Activated T-helper 2 cell treated with anti-CD3 and anti-CD28 coated beads, Interferon-gamma antibody, Interleukin-2, Interleukin-4, amounts not matched to agents 10 μg/mL and 5 μg/mL and 100 μg/mL, durations not matched to agents 14 hours and 24 hours and 36 hours (primary cell): ENCODE measurements at places on chromosomes 6 and 20. TPM values are rescaled to one million over a fixed set of nuclear protein-coding genes. Genes with fewer than 3 reads are reported as not detected.

Gene TRIM31
- not detected in 2 replicates for total RNA-seq

DNA sequence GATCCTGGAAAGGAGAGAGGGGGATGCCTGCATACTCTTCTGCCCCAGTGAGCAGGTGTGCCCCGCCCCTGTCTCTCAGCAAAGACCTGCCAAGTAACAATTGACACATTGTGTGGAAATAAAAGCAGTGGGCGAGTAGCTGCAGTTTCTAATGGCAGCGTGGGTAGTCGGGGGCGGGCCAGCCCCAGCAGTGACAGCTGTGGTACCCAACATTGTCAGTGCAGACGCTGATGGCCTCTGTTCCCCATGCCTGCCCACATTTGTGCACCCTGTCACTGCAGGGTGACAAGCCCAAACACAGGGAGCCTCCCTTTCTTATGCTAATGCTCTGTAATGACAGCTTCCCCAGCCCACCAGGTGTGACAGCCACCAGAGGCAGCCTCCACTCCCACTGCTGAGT lies 491.7 kb downstream of the DHX35 start:
- no peak overlapping the region for H3K27ac ChIP-seq
- no peak overlapping the region for H3K4me3 ChIP-seq
- H3K27me3 ChIP-seq = no peaks in the 10 kb centered on the region
- no peak for DNase-seq
- H3K4me1 ChIP-seq = no peaks in the 10 kb centered on the region
- no peaks in the 10 kb centered on the region for H3K36me3 ChIP-seq

DNA sequence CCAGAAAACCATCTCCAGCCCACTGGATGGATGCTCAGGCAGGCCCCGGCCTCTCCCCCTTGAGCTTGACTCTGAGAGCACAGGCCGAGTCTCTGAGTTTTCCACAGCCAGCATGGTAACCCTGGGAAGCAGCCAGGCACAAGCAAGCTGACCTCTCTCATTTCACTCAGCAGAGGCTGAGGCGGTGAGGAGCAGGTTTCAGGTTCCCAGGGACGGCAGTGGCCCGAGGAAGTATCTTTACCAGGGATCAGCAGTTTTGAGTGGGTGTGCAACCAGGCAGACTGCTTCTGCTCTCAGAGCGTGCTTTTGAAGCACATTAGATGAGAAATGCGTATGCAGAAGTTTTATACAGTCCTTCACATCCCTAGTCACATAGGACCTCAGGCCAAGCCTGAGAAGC lies 12.6 kb downstream of the HCK start:
- peaks cover 9% of the 10 kb centered on the region for H3K27me3 ChIP-seq
- H3K36me3 ChIP-seq = no peaks in the 10 kb centered on the region
- DNase-seq = no peak
- peaks cover 16% of the 10 kb centered on the region for H3K4me1 ChIP-seq

- peaks cover 2% of the 10 kb centered on the region for H3K4me1 ChIP-seq
- no peak for DNase-seq
- no peak overlapping the region for H3K27ac ChIP-seq
These were observed 30.6 kb downstream of the ANKS1A start for GRCh38 chr6:34919651-34920050.

- no peak overlapping the region for H3K4me3 ChIP-seq
- no peak for DNase-seq
- no peak overlapping the region for H3K27ac ChIP-seq
- H3K36me3 ChIP-seq = peaks cover 23% of the 10 kb centered on the region
These were observed 2.6 kb downstream of the ARMC2 start for GRCh38 chr6:108850669-108851465.

Gene APCDD1L
- not detected in 2 replicates for total RNA-seq

Gene HRH3
- total RNA-seq = not detected in 2 replicates

- no peak for DNase-seq
- peaks cover 49% of the 10 kb centered on the region for H3K27me3 ChIP-seq
- peaks cover 5% of the 10 kb centered on the region for H3K4me1 ChIP-seq
- H3K4me3 ChIP-seq = no peak overlapping the region
- H3K36me3 ChIP-seq = no peaks in the 10 kb centered on the region
- no peak overlapping the region for H3K27ac ChIP-seq
These were observed 4.7 kb downstream of the CCN2 start for GRCh38 chr6:131946404-131946991.

GRCh38 chr20:50608750-50609104 lies 82.6 kb downstream of the RIPOR3 start:
- no peaks in the 10 kb centered on the region for H3K36me3 ChIP-seq
- H3K4me3 ChIP-seq = no peak overlapping the region
- H3K27me3 ChIP-seq = no peaks in the 10 kb centered on the region
- no peak for DNase-seq
- no peaks in the 10 kb centered on the region for H3K4me1 ChIP-seq

Gene PRKN
- 0.51 TPM in 1 of 2 replicates, not detected in the other for total RNA-seq

DNA sequence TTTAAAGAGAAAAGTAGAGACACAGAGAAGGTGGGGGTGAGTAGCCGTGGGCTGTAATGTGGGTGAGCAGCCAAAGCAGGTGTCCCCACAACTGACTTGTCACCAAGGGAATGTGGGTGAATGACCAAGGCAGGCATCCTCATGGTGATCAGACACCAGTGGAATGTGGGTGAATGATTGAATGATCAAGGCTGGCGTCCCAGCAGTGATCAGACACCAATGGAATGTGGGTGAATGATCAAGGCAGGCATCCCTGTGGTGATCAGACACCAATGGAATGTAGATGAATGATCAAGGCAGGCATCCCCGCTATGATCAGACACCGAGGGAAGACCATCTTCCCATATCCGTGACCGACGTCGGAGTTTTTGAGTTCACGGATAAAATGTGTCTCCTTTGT lies 49.8 kb upstream of the OR14J1 start:
- no peak overlapping the region for H3K27ac ChIP-seq
- H3K27me3 ChIP-seq = no peaks in the 10 kb centered on the region
- H3K36me3 ChIP-seq = no peaks in the 10 kb centered on the region
- no peak overlapping the region for H3K4me3 ChIP-seq
- no peak for DNase-seq
- no peaks in the 10 kb centered on the region for H3K4me1 ChIP-seq

DNA sequence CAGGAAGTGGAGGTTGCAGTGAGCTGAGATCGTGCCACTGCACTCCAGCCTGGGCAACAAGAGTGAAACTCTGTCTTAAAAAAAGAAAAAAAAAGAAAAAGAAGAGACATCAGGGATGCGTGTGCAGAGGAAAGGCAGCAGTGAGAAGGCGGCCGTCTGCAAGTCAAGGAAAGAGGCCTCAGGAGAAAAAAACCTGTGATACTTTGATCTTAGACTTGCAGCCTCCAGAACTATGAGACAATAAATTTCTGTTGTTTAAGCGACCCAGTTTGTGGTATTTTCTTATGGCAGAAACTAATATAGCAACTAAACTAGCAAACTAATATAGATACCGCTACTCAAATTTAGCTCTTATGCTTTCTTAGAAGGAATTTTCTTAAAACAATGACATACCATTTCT lies 36.1 kb downstream of the FGD2 start:
- DNase-seq = no peak
- peaks cover 3% of the 10 kb centered on the region for H3K36me3 ChIP-seq
- H3K4me1 ChIP-seq = peaks cover 48% of the 10 kb centered on the region
- no peak overlapping the region for H3K4me3 ChIP-seq
- H3K27ac ChIP-seq = peak overlapping the region; percentile 68

DNA sequence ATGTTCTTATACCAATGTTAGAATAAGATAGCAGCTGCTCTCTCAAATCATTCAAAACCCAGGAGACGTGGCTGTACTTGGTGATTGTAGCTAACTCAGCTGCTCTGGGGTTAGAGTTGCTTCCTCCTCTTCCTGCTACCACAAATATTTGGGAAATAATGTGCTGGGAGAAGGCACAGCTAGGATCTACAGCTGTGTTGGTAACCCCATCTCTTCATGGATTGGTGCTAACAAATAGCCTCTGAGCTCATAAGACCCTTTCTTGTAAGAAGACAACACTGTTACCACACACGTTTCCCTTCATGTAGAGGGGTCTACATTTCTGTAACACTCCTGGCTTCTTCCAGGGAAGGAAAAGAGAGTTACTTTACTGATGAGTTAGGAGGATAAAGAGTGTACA lies 911.0 kb upstream of the CITED2 start:
- no peak overlapping the region for H3K27ac ChIP-seq
- H3K4me1 ChIP-seq = no peaks in the 10 kb centered on the region
- H3K4me3 ChIP-seq = no peak overlapping the region
- no peaks in the 10 kb centered on the region for H3K36me3 ChIP-seq
- DNase-seq = no peak

DNA sequence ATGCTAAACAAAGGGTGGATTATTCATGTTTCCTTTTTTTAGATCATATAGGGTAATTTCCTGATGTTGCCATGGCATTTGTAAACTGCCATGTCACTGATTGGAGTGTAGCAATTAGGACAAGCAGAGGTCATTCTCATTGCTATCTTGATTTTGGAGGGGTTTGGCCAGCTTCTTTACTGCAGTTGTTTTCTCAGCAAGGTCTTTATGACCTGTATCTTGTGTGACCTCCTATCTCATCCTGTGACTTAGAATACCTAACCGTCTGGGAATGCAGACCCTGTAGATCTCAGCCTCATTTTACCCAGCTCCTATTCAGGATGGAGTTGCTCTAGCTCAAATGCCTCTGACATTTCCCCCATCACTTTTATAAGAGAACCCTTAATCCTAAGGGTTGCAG lies 53.6 kb downstream of the CDS2 start:
- no peaks in the 10 kb centered on the region for H3K27me3 ChIP-seq
- no peak for DNase-seq

Gene ID4
- total RNA-seq = not detected in 2 replicates

DNA sequence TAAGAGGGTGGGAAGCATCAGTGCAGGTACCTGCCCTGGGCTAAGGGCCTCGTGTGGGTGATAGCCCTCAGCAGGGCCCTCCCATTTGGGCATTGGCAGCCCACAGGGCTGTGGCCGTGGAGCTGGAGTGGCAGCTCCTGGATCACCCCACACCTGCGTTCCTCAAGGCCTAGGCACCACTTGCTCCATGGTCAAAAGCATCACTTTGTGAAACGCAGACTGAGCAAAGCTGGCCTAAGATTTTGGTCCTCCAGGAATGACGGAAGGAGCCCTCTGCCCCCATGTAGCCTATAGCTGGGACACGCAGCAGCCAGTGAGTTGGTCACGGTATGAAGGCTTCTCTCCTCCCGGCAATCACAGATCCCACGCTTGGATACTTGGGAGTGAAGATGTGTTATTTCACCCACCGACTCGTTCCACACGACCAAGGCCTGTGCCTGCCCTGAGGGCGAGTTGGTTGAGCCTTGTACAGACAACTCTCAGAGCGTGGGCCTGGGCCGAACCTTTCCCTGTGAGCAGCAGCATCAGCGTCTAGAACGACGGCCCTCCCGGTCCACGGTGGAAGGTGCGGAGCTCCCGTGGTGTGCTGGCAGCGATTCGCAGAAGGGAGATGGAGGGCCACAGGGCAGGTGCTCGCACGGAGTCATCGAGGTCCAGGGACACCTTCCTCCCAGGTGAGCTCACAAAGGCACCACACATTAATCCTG lies 39.7 kb downstream of the THBS2 start:
- H3K4me1 ChIP-seq = peaks cover 14% of the 10 kb centered on the region
- no peak for DNase-seq
- no peak overlapping the region for H3K27ac ChIP-seq

Gene COL21A1
- not detected in 2 replicates for total RNA-seq

- no peaks in the 10 kb centered on the region for H3K27me3 ChIP-seq
- no peaks in the 10 kb centered on the region for H3K4me1 ChIP-seq
- H3K36me3 ChIP-seq = no peaks in the 10 kb centered on the region
- H3K4me3 ChIP-seq = no peak overlapping the region
- DNase-seq = no peak
- no peak overlapping the region for H3K27ac ChIP-seq
These were observed 41.9 kb upstream of the FERMT1 start for GRCh38 chr20:6164421-6165341.

- no peaks in the 10 kb centered on the region for H3K27me3 ChIP-seq
- H3K4me1 ChIP-seq = peaks cover 53% of the 10 kb centered on the region
- peak overlapping the region; percentile 37 for H3K27ac ChIP-seq
- no peak for DNase-seq
- H3K36me3 ChIP-seq = peaks cover 87% of the 10 kb centered on the region
These were observed 24.2 kb downstream of the FKBP1A start for GRCh38 chr20:1368448-1369199.

Gene LPA
- total RNA-seq = not detected in 2 replicates

DNA sequence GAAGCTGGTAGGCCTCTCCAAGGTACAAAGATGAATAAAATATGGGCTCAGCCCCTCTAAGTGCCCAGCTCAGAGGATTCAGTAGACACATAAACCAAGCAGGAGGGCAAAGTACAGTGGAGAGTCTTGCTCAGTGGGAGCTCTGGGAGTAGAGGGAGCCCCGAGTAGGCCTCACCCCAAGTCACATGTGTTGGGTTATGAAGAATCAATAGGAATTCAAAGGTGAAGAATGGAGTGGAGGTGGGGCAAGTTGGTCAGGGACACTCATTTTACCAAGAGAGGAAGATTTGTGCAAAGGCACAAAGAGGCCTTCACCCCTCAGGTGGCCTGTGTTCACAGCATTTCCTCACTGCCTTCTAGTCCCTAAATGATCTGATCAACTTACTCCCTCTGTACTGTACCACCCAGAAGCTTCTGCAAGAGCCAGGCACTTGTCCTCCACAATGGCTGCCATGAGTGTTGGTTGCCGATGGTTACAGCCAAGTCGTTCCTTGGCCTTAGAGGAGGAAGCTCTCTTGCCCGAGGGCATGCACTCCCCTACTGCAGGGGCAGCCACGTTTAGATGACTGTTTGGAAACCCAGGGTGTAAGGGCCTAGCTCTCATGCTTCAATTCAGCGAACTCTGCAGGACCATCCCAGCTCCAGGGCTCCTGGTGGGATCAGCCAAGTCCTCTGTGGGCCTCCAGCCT lies 6.7 kb upstream of the CDKN1A start:
- H3K4me3 ChIP-seq = no peak overlapping the region

DNA sequence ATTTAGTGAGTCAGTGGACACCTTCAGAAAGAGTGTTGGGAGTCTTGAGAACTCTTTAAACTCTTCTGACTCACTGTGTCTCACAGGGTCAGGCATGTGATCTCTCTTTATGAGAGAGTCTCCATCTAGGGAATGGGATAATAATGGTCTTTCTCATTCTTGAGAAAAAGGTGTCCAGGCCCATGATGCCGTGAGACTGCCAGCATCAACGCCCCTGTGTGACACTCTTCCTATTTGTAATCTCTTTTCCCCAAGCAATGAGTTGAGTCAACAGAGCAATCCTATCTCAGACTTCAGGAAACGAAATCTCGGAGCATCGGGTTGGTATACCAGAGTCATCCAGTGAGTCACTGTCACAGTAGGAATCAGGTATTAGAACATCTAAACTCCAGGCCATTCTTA lies 82.3 kb upstream of the BMP2 start:
- DNase-seq = no peak
- no peak overlapping the region for H3K27ac ChIP-seq
- H3K36me3 ChIP-seq = no peaks in the 10 kb centered on the region
- H3K4me3 ChIP-seq = no peak overlapping the region
- no peaks in the 10 kb centered on the region for H3K4me1 ChIP-seq

DNA sequence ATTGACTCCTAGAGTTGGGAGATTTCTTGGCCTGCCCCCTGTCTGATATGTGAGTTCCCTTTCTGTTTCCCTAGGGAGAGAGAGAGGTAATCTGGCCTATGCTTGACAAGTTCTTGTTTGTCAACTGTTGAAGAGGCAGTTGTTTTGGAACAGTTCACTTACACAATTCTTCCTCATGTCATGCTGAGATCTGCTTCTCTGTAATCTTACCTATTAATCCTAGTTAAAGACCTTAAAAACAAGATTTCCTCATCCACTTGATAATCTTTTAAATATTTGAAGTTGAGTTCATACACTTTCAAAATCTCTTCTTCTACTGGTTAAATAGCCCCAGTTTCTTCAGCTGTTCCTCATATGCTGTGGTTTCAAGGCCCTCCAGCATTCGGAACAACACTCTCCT lies 89.9 kb downstream of the FIG4 start:
- no peaks in the 10 kb centered on the region for H3K27me3 ChIP-seq
- peaks cover under 1% of the 10 kb centered on the region for H3K36me3 ChIP-seq
- H3K4me3 ChIP-seq = no peak overlapping the region
- no peak for DNase-seq
- H3K27ac ChIP-seq = no peak overlapping the region
- H3K4me1 ChIP-seq = peaks cover 2% of the 10 kb centered on the region
